ENCODE measurements at places on chromosomes 6 and 20. TPM values are rescaled to one million over a fixed set of nuclear protein-coding genes. Genes with fewer than 3 reads are reported as not detected.

Gene CYP21A2
- 0.14 TPM for total RNA-seq

DNA sequence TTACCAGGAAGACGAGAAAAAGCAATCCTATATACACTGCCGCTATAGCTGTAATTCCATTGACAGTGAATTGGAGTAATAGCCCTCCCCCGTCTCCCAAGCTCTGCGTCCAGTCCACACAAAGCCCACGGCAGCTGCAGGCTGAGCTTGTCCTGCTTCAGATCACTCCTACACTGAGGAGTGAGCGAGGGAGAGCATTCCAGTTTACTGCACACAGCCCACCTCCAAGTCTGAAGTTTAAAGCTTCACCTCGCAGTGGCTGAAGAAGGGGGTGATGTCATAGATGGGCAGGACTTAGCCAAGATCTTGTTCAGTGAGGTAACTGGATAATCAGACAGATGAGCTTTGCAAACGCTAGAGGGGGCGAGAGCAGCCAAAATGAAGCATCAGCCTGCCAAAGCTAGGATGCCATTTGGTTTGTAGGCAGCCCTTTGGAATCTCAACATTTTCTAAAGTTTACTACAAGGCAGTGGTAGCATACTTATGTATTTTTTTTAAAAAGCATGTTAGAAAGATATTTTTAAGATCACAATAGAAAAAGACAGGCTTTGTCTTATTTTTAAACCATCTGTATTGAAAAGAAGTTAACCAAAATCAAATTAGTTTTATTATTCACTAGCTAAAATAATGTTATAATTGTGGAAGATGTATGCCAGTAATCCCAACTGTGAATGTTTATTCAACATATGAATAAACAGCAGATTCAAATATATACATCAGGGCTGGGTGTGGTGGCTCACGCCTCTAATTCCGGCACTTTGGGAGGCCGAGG lies at the start of gene FLRT3:
FLRT3 (minus strand) TSS at position 213 of the 772 bp plus-strand sequence. CDS start 10,106 bp downstream, outside the sequence.
- peak; percentile 83 for DNase-seq

DNA sequence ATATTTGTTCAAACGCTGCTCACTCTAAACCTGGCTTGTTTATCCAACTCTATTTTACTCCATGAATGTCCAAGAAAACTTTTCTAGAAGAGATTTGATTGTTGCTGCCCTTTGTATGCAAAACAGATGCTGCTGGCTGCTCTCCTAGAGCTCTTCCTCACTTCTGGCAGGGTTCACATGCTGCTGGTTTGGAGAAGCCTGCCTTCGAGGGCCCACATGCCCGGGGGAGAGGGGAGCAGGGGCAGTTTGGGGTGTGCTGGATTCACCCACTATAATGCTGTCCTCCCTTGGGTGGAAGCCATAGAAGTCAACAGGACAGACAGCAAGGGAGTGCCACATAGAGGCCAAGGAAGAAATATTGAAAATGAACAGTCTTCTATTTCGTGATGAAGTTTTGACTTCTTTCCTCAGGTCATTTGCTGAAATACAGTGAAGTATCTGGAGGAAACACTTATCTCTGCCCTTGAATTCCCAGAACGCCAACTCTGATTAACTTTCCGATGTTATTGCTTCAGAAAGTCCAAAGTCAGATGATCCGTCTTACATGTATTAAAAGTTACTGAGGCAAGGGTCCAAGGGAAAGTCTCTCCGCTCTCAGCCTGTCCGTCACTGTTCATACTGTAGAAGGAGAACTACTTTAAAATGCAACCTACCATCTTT lies 32.4 kb downstream of the LY86 start:
- DNase-seq: no peak

GRCh38 chr20:11379257-11380011 lies 538.3 kb upstream of the BTBD3 start:
- DNase-seq: no peak

Measured in type B pancreatic cell (in vitro differentiated cells).